Progenitor cell of endocrine pancreas (in vitro differentiated cells): ENCODE measurements at places on chromosomes 12 and 14. TPM values are rescaled to one million over a fixed set of nuclear protein-coding genes. Genes with fewer than 3 reads are reported as not detected.

DNA sequence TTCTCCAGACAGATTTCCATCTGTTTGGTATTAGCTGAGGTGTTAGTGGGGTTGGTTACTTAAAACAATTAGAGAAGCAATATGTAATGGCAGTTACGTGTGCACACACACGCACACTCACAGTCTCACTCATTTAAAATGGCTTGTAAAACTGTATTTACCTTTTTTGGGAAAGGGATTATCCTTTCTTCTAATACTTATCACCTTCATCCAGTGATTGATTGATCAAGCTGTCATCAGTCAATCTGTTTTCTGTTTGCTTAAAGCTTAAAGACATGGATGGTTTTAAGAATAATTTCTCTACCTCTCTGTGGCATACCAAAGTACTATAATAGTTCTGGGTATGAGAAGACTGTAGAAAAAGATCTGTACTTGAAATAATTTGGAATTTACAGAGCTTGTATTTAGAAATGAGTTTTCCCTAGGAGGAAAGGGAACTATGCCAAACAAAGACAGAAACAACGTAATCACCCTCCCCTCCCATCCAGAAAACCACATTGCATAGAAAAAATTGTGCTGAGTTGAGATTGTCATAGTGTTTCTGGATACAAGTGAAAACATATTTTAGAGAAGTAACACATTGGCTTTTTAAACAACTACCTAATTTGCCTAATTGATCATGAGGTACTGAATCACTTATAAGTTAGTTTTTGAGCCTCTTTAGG lies 455.8 kb downstream of the PCNX1 start:
- H3K27me3 ChIP-seq: no peaks in the 10 kb centered on the region
- peak overlapping the region; percentile 51 for H3K27ac ChIP-seq
- H3K36me3 ChIP-seq: peaks cover 5% of the 10 kb centered on the region
- DNase-seq: no peak
- H3K4me3 ChIP-seq: no peak overlapping the region

- H3K27me3 ChIP-seq: peaks cover 40% of the 10 kb centered on the region
- no peak overlapping the region for H3K27ac ChIP-seq
- H3K4me1 ChIP-seq: no peaks in the 10 kb centered on the region
- no peak for DNase-seq
- H3K36me3 ChIP-seq: no peaks in the 10 kb centered on the region
- H3K4me3 ChIP-seq: no peak overlapping the region
Observed at GRCh38 chr12:132235116-132235820, 91.0 kb downstream of the NOC4L start.

- peaks cover 5% of the 10 kb centered on the region for H3K36me3 ChIP-seq
- peaks cover 18% of the 10 kb centered on the region for H3K4me1 ChIP-seq
- no peak overlapping the region for H3K4me3 ChIP-seq
- H3K27me3 ChIP-seq: peaks cover 6% of the 10 kb centered on the region
Observed at GRCh38 chr14:103104654-103105452, 10.3 kb downstream of the EXOC3L4 start.

NRL gene
- 2.3 and 2.8 TPM in 2 replicates for total RNA-seq

CLEC6A gene
- total RNA-seq: not detected in 2 replicates
